ENCODE measurements at places on chromosomes 11 and 22.

DNA sequence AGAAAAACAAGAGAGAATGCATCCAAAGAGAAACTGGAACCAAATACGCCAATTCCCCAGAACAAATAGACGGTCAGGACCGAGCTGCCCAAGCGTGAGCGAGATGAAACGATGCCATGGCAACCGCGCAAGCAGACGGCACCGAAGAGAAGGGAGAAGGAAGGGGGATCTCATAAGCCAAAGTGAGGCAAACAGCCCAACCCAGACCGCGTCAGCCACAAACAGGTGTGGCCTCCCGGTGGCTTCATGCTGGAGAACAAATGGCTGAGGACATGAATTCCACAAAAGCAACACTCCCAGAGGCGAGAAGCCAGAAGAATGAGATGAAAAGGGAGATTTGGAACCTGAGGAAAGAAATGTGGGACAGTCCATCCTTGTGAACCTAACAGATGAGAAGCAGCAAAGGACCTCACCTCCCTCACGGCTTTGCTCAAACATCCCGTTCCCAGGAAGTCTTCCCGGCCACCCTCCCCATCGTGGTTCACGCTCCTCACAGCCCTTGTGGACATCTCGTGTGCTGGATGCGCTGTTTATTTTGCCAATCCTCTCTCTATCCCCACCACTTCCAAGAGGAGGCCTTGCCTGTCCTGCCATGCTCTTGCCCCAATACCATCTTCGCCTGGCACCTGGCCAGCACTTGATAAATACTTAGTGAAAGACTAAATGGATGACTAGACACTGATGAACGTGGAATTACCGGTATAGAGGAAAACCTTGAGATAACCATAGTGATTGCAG lies 89.1 kb upstream of the RTL6 start:
- DNase-seq = peak; percentile 33

DNA sequence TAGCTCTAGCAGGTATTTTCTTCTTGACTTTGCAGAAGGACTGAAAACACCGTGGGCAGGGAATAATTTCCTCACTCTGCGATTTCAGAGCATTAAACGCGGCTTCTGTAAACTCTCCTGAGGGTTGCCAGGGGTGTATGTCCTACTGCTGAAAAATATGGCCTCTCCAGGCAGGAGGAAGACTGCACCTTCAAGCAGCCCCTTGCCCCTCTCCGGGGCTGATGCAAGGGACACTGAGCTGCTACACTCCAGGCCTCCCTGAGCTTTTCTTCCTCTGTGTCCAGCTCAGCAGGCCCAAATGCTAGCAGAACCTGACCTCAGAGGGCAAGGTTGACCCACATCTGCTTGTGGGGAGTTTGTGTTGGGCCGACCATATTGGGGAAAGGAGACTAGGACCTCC lies 2.2 kb downstream of the CD6 start:
- DNase-seq = no peak

DNA sequence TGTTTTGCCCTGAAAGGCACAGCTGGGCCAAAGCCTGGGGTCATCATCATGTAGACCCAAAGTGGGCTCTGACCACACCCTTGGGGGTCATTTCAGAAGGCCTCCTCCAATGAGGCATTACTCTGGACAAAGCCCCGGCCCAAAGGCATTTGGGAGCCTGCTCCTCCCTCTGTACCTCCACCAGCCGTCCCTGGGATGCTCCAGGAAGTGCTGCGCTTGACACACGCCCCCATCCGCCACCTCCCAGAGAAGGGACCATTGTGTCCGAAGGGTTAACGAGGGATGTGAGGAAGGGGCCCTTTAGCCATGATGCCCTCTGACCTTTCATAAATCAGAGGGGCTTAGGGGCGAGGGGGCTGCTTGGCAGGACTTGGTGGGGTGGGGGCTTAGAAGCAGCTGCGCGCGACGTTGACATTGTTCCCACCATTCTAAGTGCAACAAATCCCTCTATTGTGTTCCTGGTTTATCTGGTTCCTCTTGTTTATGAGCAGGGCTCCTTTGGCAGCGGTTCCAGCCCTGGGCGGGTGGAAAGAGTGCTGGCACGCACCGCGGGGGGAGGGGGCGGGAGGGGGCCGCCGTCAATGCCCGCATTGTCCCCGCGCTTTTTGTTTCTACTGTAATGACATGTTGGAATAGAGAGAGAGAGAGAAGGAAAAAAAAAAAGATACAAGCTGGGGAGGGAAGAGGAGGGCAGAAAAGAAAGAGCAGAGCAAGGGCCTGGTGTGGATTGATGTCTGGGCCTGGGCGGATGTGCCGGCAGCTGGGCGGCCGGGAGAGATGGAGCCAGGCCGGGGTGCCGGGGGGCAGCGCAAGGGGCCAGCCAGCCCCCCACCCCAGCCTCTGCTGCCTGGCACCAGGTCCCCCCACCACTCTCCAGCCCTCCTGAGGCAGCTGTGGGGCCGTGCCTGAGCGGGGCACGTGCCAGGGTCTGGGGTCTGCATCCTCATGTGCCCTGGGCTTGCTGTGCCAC lies 32.1 kb upstream of the SOX10 start:
- peak; percentile 76 for DNase-seq

DNA sequence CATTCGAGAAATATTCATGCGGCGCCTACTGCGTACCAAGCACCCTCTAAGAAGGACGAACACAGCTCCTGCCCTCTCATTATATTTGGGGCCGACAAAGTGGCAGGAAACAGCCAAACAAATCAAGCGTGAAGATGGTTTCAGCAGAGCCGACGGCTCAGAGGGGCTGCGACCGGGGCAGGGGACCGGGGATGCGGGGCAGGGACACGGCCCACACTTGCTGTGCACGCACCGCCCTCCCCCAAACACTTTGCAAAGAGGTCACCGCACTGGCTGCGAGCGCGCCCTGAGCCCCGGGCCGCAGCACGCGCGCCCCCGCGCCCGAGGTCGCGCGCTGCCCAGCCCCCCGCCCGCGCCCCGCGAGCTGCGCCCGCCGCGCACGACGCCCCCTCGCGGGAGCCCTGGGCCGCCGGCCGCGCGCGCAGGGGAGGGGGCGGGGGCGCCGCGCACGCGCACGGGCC lies 255 bp upstream of the SYNGR1 start:
- no peak for DNase-seq

DNA sequence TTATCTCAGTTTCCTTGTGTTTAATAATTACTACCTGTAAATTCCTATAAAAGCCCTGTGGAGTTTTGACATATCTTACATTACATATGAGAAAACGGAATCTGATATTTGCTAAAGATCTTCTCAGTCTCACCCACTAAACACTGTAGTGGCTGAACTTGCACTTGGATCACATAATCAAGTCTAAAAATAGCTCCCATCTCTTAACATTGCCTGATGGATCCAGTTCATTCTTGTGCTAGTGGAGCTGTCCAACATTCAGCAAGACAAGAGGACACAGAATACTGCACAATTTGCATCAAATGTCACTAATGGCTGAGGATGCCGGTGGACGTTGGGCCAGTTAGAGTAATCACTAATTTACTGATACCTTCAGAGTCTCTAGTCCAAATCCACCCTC lies 569.9 kb upstream of the ANO5 start:
- no peak for DNase-seq

GRCh38 chr11:105046898-105047579 lies 1.9 kb upstream of the CARD16 start:
- DNase-seq = peak; percentile 98

GRCh38 chr11:118915941-118916841 lies 9.5 kb downstream of the BCL9L start:
- DNase-seq = no peak

GRCh38 chr11:64222651-64223000 lies 3.4 kb downstream of the TRPT1 start:
- DNase-seq = no peak

GRCh38 chr11:116263770-116264169 lies 509.0 kb downstream of the BUD13 start:
- no peak for DNase-seq

DNA sequence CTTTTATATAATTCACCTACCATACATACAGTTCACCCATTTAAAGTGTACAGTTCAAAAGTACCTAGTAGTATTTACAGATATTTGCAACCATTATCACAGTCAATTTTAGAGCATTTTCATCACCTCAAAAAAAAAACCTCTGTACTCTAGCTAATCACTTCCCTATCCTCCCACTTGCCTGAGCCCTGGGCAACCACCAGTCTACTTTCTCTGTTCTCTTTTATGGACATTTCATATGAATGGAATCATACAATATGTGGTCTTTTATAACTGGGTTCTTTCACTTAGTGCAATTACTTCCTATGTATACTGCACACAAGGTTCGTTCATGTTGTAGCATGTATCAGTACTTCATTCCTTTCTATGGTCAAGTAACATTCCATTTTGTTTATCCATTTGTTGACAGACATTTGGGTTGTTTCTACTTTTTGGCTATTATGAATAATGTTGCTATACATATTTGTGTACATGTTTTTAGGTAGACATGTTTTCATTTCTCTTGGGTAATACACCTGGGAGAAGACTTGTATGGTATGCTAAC lies 17.8 kb upstream of the NEU3 start:
- no peak for DNase-seq

GRCh38 chr11:66012371-66012945 lies 650 bp downstream of the CST6 start:
- no peak for DNase-seq

- peak; percentile 92 for DNase-seq
Measured at GRCh38 chr11:123235656-123236261, 40.7 kb upstream of the CLMP start.

- no peak for DNase-seq
Measured at GRCh38 chr11:64563966-64564365, 27.1 kb upstream of the SLC22A12 start.

GRCh38 chr11:66015936-66016792 lies 4.4 kb downstream of the CST6 start:
- DNase-seq = no peak

- DNase-seq = peak; percentile 74
Measured at GRCh38 chr11:107898270-107898669, 30.0 kb upstream of the RAB39A start.

DNA sequence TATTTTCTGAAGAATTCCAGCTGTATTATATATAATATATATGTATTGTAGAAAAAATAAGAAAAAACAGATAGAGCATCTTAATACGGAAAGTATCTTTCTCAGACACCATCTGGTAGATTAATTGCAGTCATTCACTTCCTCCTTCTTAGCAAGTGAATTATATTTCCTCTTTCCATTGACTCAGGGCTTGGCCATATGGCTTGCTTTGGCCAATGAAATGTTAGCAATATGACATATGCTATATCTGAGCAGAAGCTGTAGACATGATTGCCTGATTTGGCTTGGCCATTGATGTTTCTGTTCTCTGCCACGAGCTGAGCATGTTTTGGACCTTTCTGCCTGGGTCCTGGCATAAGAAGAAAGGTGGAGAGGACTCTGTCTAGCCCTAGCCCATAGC lies 34.4 kb upstream of the ZBED5 start:
- DNase-seq = no peak

DNA sequence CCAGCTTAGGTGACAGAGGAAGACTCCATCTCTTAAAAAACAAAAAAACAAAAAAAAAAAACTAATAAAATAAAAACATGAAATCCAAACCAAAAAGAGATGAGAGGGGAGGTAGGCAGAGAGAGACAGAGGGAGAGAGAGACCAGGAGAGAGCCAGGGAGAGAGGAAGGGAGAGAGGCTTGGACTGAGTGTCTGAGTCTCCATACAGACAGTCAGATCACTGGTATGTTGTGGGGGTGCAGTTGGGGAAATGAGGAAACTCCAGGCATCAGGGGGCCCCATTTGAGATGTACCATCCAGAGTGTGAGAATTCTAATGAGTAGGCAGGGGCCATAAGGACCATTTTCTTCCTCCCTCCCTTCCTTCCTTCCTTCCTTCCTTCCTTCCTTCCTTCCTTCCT lies 53.1 kb upstream of the SEPTIN5 start:
- DNase-seq = no peak

DNA sequence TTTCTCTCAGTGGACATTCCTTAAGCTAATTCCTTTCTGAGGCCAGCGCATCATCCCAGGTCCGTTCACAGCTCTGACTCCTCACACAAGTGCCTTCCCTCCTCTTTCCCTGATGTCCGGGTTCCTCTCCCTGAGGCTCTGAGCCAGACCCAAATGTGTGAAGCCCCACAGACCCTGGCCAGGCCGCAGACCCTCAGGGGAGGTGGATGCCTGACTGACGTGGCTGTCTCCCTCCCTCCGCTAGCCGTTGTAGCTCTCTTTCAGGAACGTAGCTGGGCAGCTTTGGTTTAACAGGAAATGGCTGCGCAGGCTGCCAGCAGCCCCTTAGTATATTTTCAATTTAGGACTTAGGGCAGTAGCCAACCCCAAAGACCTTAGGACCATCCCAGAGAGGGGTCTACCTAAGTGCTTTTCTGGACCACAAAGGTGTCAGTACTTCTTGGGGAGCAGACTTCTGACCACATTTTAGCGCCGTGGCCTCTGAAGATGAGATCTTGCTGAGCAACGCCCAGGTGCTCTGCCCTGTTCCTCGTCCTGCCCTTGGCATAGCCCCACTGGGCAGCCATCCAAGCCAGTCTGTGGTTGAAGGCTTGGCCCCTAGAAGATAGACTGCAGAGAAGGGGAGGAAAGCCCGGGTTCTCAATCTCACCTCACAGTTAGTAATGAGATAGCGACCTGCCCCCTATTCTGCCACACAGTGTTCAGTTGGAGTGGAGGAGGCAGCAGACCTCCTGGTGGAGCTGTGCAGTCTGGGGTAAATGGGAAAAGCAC lies 27.0 kb downstream of the MYBPC3 start:
- no peak for DNase-seq

GRCh38 chr11:115181538-115181937 lies 322.7 kb downstream of the CADM1 start:
- no peak for DNase-seq

DNA sequence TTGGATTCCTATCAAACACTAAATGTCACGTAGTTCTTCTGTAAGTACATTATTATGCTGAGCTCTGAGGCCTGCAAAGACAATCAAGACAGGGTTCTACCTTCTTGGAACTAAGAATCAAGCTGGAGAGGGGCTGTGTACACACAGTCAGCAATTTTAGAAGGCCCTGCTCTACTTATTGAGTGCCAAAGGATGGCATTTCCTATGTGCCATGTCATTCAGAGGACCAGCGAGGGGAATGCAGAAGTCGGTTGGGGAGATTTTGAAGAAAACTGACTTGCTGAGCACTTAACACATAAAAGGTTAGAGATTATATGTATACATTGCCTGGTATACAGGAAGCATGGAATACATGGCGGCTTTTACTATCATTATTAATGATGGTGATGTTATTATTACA lies 5.3 kb downstream of the SLC37A2 start:
- no peak for DNase-seq

- no peak for DNase-seq
Measured at GRCh38 chr11:19812096-19812495, 99.5 kb downstream of the NAV2 start.

DNA sequence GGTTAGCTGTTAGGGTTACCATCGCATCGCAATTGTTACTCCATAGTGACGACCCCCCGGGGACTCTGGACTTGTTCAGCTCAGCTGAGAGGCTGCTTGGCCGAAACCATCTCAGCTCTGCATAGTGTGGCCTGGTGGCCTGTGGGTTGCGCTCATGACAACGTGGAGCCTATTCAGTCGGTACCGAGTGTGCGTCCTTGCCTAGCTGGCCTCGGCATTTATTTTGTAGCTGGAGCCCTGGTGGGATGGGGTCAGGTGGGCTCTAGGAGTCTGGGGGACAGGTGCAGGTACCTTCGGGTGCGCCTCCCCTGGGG lies 13.5 kb downstream of the LRP5 start:
- no peak for DNase-seq

- peak; percentile 65 for DNase-seq
Measured at GRCh38 chr11:6387811-6388599, 2.3 kb upstream of the SMPD1 start.

Measured in fibroblast of the aortic adventitia (primary cell).